Glutamatergic neuron (in vitro differentiated cells): ENCODE measurements at places on chromosomes 2 and 18. TPM values are rescaled to one million over a fixed set of nuclear protein-coding genes. Genes with fewer than 3 reads are reported as not detected.

DNA sequence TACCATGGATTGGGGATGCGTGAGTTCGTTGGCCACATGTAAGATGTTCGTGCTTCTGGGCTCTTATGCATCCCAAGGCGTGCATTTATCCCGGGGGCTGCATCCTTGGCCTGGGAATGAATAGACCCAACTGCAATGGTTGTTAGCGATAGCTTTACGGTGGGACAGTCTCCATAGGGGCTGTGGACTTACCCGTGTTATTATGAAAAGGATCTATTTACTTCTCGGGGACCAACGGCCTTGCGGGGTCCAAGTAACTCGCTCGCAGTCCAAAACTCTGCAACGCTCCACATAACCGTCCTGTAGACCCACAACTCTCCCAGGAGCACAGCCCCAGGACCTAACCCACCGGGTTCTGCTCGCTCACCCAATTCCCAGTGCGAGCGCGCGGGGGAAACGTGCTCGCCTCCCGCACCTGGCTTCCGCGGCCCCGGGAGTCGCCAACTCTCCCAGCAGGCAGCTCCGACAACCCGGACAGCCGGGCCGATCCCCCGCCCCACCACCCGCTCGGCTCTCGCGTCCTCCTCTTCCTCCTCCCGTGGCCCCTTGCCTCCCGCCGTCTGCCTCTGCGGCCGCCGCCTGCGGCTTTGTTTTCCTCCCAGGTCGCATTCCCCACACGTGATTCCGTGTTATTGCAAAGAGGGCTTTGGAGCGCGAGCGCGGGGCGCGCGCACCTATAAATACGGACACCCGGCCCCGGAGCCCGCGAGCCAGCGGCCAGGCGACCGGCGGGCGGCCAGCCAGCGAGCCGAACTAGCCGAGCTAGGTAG, at the start of gene CABLES1:
Gene CABLES1 (plus strand): TSS at position 706 of the 770 bp plus-strand sequence. CDS start 278 bp downstream, outside the sequence.
- DNase-seq = peak; percentile 61

The C2orf66 gene
- 0.34 TPM for total RNA-seq

DNA sequence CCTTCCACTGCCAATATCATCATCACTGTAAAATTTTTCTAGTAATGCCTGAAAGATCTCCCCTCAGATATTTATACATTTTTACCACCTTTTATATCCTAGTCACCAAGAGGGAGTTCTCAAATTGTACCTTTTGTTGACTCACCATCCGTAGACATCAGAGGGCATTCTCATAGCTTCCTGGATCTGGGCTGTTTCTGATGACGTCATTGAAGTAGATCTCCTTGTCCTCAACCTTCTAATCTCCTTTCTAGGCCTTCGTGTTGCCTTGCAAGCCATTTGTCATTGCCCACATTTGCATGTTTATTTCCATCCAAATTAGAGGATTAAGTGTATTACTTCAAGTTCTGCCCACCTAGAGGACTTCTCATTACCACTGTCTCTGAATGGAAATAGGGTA, 193.4 kb upstream of the NRXN1 start:
- DNase-seq = no peak

DNA sequence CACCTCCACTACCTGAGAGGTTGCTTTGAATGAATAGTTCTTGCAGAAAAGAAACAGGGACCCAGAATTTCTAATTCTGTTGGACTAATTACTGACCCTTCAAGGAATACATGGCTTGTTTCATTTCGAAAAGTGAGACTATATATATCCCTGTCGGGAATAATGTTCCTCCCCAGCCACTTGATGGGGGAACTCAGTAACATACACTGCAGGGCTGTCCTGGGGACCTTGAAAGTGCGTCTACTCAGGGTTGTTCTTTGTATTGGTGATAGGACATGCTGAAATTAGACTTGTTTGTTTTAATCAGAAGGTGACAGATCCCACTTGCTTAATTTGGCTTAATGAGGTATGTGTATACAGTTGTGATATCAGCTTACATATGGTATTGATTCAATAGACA, 25.5 kb downstream of the MGAT5 start:
- no peak for DNase-seq

- DNase-seq = peak; percentile 37
Observed at GRCh38 chr2:5530011-5530696, 162.0 kb upstream of the SOX11 start.

DNA sequence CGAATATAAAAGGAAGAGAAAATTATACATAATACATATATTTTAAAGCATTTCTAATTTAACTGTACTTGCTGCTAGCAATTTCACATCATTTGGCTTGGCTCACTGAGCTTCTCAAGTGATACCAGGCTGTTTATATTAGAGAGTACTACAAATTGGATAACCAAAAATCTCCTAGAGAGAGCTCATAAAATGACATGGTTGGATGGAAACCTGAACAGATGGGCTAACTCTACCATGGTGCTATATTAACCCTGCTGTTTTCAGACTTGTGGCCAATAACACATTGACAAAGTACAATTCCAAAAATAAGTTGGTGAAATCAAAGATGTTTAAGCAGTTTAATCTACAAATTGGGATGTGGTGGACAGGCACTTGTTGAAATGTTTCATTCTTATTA, 364.4 kb upstream of the GCFC2 start:
- no peak for DNase-seq

DNA sequence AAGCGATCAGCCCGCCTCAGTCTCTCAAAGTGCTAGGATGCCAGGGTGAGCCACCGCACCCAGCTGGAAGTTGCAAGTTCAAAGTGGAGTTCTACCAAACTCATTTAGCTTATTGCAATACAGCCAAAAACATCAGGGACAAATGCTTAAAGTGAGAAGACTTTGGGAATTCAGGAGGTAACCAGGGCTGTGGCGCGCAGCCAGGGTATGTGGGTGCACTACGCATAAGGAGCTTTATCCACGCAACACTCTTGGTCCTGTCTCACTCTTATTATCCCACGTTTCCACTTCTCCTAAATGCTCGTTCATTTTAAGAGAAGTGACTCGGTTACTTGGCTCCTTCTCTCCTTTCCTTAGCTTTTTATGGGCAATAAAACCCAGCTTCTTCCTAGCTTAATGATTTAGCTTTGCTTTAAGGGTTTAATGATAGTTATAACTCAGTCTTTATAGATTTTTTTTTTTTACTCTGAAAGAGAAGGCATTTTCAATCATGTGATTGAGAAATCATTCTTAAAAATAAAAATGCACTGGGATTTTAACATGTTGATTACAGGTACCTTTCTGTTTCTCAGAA, 199.8 kb downstream of the KCNE4 start:
- no peak for DNase-seq

The CNGA3 gene
- 7.6 TPM for total RNA-seq

DNA sequence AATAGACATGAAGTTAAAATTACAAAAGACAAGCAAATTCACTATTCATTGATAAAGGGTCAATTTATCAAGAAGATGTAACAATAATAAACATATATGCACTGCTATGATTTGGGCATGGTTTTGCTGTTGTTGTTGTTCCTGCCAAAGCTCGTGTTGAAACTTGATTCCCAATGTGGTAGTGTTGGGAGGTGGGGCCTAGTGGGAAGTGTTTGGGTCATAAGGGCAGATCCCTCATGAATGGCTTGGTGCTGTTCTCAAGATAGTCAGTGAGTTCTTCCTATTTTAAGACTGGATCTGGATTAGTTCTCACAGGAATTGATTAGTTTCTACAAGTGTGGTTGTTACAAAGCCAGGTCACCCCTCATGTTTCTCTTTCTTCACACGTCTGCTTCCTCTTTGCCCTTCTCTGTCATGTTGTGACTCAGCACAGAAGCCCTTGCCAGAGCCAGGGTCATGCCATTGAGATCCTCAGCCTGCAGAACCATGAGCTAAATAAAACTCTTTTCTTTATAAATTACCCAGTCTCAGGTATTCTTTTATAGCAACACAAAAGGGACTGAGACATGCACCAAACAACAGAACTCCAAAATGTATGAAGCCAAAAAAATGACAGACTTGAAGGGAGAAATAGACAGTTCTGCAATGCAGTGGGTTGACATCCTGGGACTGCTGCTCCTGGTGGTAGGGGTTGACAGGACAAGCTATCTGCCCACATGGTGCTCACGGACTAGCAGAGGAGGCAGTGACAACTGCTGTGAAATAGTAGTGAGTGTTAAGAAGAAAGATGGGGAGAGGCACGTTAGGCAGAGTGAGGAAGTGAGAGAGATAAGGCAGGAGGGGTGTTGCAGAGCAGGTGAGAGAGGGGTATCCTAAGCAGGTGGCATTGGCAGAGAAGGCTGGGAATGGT, 18.6 kb upstream of the SKA1 start:
- DNase-seq = no peak

GRCh38 chr2:178949151-178949550, 100.8 kb downstream of the CCDC141 start:
- DNase-seq = no peak

The SCN9A gene
- 11.2 TPM for total RNA-seq

DNA sequence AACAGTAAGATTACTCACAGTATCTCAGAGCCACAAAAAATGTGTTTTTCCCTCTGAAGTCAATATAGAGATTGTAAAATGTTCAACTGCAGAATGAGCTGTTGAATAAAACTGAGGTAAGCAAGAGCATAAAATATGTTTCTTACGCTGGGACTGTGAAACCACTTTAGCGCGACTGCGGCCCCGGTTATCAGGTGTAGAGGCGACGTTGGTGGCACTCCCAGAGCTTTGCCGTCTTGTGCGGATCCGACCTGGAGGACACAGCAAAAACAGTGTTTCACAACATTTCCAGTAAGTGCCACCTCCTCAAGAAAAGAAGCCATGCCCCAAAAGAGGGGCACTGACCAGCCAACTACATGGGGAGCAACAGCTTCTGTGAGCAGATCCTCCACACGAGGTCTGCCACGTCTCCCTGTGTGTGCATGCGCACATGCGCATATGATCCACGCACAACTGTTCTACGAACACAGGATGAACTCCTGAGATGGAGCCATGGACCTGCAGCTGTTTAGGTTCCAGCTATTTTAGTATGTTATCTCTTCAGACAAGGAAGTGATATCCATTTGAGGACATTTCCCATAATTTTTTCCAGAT, 100.7 kb upstream of the RNU4ATAC start:
- no peak for DNase-seq

DNA sequence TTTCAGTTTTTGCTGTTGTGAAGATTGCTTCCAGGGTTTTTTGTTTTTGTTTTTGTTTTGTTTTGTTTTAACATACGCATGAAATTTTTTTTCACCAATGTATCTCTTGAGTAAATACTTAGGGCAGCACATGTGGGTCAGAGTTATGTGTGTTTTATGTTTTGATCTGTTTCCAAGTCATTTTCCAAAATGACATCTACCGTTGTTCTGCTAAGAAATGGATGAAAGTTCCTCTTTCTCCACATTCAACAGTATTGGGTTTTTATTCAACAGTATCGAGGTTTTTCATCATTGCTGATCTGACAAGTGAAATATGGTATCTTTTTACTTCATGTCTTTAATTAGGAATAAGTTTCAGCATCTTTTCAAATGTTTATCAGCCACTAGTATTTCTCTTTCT, 16.7 kb downstream of the RNF144A start:
- no peak for DNase-seq

GRCh38 chr2:238938401-238939055, 90.6 kb downstream of the TWIST2 start:
- DNase-seq = no peak

The LRRTM4 gene
- 18.6 TPM for total RNA-seq

DNA sequence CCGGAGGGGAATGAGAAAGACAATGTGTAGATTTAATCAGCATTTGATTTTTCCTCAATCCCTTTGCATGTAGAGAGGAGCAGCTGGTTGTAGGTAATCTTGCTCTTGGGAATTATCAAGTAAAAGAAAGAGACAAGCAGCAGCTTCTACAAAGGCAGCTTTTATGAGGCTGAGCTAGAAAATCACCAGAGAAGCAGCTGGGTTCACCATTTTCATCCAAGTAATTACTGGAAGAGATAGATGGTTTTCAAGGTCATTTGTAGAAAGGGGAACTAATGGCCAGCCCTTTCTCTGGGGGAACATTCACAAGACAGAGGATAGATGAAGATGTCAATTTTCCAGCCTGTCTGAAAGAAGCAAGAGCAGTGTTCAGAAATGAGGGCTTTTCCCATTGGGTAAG, 113.0 kb downstream of the RND3 start:
- DNase-seq = no peak

The DUSP19 gene
- 1.6 TPM for total RNA-seq

GRCh38 chr2:206349375-206349774, 74.9 kb downstream of the ZDBF2 start:
- no peak for DNase-seq

The SH3RF3 gene
- total RNA-seq = 1.7 TPM

DNA sequence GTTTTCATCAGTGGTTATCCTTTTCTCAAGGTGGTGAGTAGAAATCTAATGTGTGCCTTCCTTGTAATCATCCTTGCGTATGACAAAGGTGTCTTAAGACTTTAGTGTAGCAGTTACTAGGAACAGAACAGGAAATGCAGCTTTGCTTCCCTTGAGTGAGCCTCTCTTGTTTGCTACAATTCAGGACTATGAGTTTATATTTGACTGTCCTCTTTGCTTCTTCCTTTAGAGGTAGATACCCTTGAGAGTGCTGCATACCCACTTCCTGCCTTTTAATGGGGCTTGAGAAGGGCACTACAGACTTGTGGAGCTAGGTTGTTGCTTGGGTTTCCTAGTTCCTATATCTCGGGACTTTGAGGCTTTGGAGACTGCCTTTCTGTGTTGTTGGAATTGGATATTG, 3.8 kb downstream of the KCNJ13 start:
- DNase-seq = no peak

The MAP3K19 gene
- total RNA-seq = not detected

GRCh38 chr18:23540867-23541266, 37.6 kb downstream of the RMC1 start:
- DNase-seq = no peak

- DNase-seq = no peak
Observed at GRCh38 chr2:37489536-37489935, 145.1 kb downstream of the QPCT start.

The CNDP1 gene
- 0.27 TPM for total RNA-seq

DNA sequence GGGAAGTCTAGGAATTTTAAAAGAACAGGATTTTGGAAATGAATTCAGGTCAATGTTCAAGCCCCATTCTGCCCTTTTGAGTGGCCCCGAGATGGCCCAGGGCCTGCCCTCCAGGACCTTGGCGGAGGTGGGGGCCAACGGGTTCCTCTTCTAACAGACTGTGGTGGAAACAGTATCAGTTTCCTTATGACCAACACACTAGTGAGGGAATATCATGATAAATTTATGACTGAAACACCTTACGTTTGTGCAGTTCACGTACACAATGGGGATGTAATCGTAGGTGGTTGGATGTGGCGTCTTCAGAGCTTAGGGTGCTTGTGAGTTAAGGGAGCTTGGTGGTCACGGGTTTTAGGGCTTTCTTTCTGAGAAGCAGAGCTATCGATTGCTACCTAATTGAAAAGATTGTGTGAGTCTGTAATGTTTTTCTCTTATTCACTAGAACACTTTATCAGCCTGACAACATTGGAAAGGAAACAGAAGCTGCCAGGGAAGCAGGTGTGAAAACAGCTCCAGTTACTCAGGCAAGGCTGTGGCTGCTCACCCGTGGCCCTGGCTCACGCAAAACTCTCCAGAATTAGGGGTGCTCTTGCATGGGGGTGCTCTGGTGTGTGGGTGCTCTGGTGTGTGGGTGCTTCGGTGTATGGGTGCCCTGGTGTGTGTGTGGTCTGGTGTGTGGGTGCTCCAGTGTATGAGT, 165.3 kb downstream of the SNTG2 start:
- no peak for DNase-seq
